ENCODE measurements at places on chromosomes 4 and X. TPM values are rescaled to one million over a fixed set of nuclear protein-coding genes. Genes with fewer than 3 reads are reported as not detected.
A peak's percentile ranks its signal among the peaks of the same experiment; 100 is the strongest.

Gene SLIT2
- not detected for total RNA-seq

Gene ANKRD50
- total RNA-seq = 0.22 TPM

Gene TSPAN7
- total RNA-seq = 0.29 TPM

Gene CRMP1
- total RNA-seq = not detected

Gene NAP1L3
- total RNA-seq = 2.7 TPM

Gene CT47B1
- not detected for total RNA-seq

Gene TEC
- 1.4 TPM for total RNA-seq

Gene MAGEA8
- total RNA-seq = not detected

GRCh38 chr4:8427761-8428287 lies 12.7 kb downstream of the ACOX3 start:
- no peak for DNase-seq

DNA sequence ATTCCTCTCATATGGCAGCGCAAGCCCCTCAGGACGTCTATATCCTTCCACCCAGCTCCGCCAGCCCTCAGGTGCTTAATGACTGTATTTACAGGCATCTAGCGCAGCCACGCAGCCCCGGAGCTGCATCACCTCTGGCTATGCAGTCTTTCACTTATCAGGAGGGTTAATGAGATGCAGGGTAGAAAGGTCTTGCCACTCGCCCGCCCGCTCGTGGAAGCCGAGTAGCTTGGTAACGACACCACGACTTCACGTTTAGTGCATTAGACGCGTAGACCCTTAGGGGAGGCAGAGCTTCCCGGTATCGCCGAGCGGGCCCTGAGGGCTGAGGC lies 1.5 kb upstream of the SLC16A2 start:
- no peak for DNase-seq

- DNase-seq = peak; percentile 23
These were observed 15.3 kb downstream of the CPZ start for GRCh38 chr4:8607603-8608481.

DNA sequence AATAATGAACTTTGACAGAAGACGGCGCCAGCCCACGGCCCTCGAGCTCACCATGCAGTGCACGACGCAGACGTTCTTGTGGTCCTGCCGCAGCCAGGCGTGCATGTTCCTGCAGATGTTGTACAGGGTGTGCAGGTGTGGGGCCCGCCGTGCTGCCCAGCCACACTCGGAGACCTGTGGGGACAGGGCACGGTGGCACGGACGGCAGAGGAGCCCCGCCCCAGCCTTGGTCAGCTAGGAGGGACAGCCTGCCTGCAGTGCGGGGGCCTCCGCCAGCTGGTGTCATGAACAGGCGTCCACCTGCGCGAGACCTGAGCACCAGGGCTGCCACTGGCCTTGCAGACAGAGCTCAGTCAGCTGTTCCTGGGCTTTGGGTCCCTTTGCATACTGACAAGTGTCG lies 49.5 kb downstream of the GAK start:
- DNase-seq = no peak

- no peak for DNase-seq
These were observed 15.4 kb downstream of the TMPRSS11E start for GRCh38 chr4:68462691-68463090.

DNA sequence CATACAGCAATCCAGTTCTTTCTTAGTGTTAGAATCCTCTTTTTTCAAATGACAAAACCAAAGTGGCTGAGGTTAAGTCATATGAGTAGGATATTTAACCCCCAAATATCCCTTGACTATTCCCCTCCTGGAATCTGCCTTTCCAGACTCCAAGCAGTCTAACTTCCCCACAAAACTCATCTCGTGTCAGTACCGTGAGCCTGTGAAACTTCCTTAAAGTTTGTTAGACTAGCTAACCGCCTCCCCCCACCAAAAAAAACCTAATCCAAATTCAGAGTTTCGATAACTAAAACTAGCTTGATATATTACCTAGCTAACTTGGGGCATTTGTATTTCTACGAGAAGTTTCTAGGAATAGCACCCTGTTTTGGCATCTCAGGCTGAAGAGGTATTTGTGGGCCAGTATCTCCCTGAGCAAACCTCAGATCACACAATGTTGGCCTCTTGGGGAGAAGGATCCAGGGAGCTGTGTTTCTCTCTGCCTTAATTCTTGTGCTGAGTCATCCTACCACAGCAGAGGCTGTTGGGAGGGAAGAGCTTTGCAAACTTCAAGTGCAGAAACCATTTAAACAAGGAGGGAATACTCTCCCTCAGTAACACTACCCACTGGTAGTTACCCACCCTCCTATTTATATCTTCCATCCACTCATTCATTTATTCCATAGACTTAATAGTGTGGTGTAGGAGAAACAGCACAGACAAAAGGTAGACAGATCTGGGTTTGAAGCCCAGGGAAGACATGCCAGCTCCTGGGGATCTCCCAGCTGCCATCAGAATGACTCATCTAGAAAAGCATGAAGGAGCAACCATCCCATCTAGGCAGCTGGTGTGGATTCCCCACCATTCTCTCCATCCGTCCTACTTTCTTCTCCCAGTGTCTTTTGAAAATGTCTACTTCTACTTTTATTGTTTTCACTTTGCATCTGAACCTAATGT lies 39.3 kb upstream of the TXK start:
- no peak for DNase-seq

- DNase-seq = no peak
These were observed 680.1 kb upstream of the GRIA3 start for GRCh38 chrX:122504026-122504425.

GRCh38 chr4:185886832-185887524 lies 75.0 kb upstream of the SORBS2 start:
- no peak for DNase-seq

DNA sequence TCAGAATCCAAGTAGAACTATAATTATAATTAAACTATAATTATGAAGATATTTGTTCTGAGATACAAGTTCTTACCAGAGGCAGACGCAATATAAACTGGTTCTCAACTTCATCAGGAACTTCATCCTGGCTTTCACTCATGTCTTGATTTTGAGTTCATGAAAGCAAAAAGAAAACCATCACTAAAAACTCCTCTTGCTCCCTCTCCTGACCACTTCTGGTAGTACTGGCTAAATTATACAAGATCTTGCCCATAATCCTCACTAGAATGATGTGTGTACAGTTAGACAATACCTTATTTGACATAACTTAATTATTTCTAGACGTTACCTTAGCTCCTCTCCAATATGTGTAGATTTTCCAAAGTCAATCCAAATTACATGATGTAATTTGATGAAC lies 3.7 kb downstream of the TAF7L start:
- no peak for DNase-seq

DNA sequence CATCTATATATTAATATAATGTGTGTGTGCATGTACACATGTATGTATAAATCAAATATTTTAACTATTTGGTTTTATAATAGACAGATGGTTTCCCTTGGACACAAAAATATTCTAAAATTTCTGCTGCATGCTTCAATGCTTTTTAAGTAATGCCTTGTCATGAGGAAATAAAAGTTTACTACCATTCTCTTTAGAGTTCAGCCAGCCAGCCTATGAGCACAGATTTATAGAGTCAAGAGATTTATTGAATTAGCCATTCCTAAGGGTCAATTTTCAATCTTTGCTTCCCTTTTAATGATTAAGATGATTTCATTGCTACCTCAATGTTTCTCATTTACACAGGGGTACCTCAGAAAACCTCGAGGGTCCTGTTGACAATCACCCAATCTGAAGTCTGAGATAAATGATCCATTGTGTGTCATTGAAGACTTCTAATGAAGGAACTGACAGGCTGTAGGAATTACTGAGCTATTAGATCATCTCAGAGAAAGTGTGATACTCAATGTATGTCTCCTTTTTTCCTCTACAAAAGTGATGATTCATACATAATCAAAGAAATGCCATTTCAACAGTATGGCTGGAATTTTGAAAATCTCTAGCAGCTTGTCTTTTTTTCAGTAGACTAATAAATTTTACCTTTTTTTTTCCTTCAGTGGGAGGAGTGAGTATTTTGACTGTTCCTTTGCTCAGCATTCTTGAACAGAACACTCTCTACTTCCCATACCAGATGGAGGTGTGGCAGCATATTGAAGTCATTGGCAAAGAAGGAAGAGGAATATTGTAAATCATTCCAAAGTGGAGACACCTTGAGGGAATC lies 222.6 kb upstream of the PCDH18 start:
- DNase-seq = no peak

GRCh38 chrX:133541021-133541420 lies 125.7 kb upstream of the GPC4 start:
- no peak for DNase-seq

GRCh38 chr4:168723020-168723419 lies 226.2 kb downstream of the PALLD start:
- DNase-seq = no peak

GRCh38 chr4:147772459-147772969 lies 40.6 kb downstream of the ARHGAP10 start:
- no peak for DNase-seq

GRCh38 chrX:41666251-41666650 lies 22.5 kb upstream of the GPR34 start:
- no peak for DNase-seq

GRCh38 chr4:69057620-69058409 lies 38.5 kb upstream of the UGT2B7 start:
- no peak for DNase-seq
